Right cardiac atrium (tissue), 5 donors: ENCODE measurements at places on chromosomes 4 and X. TPM values are rescaled to one million over a fixed set of nuclear protein-coding genes. Genes with fewer than 3 reads are reported as not detected.

DNA sequence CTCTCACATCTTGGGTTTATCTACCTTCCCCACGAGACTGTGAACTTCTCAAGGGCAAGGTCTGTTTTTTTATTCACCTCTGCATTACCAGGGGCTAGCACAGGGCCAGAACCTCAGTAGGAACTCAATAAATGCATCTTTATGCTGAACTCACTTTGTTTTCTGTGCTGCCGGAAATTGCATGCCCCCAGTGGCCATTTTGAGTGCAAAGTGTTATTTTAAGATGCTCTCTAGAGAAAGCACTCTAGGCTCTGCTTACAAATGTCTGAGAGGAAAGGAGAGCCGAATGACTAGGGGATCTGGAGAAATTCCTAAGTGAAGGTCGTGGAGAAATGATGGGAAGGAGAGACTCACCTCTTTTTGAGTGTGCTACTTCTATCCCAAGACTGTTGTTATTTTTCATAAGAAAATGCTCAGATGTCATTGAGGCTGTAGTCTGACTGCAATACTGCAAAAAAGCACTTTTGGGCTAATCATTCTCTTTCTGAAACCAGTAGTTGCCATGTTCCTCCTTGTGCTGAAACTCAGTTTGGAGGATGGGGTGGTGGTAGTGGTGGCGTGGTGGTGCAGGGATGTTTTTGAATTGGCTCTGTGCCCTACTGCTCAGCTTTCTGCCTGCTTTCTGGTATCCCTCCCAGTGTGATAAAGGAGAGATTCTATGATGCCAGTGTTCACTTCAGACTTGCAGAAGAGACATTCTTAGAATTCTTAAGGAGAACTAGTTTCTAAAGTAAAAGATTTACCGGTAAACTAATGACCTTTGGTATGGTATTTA lies 41.3 kb downstream of the DOCK11 start:
- DNase-seq = no peak

The FGF13 gene
- total RNA-seq = 3.9 TPM

The SULT1B1 gene
- total RNA-seq = 0.51 TPM

GRCh38 chr4:112063260-112063659 lies 82.0 kb upstream of the FAM241A start:
- no peak for DNase-seq

The DDX53 gene
- not detected for total RNA-seq

DNA sequence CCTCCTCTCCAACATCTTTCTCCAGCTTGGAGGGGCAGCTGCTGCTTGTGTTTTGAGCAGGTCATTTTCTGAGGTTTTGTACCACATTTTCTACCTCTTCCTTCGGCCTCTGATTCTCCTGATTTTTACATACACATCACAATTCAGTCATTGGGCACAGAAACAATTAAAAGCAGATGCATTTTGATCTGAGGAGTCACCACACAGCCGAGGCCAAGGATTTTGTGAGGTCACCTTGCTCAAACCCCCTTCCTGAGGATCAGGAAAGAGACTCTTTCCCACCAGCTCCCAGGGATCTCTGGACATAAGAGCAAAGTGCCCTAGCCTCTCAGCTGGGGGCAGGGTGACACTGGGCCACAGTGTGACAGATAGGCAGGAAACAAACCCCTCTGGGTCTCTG lies 5.4 kb upstream of the FATE1 start:
- no peak for DNase-seq

- DNase-seq = no peak
Observed at GRCh38 chrX:120308558-120308957, 2.7 kb downstream of the TMEM255A start.

DNA sequence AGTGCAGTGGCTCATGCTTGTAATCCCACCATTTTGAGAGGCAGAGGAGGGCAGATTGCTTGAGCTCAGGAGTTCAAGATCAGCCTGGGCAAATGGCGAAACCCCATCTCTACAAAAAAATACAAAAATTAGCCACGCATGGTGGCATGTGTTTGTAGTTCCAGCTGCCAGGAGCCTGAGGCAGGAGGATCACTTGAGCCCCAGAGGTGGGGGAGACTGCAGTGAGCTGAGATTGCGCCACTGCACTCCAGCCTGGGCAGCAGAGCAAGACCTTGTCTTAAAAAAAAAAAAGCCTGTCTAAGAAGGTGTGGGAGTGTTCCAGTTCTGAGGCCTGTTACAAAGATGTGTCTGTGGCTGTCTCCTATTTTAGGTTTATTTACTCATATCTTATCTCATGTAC lies 38.0 kb downstream of the PI4K2B start:
- no peak for DNase-seq

- DNase-seq = no peak
Observed at GRCh38 chrX:146241902-146242301, 424.3 kb downstream of the SLITRK2 start.

DNA sequence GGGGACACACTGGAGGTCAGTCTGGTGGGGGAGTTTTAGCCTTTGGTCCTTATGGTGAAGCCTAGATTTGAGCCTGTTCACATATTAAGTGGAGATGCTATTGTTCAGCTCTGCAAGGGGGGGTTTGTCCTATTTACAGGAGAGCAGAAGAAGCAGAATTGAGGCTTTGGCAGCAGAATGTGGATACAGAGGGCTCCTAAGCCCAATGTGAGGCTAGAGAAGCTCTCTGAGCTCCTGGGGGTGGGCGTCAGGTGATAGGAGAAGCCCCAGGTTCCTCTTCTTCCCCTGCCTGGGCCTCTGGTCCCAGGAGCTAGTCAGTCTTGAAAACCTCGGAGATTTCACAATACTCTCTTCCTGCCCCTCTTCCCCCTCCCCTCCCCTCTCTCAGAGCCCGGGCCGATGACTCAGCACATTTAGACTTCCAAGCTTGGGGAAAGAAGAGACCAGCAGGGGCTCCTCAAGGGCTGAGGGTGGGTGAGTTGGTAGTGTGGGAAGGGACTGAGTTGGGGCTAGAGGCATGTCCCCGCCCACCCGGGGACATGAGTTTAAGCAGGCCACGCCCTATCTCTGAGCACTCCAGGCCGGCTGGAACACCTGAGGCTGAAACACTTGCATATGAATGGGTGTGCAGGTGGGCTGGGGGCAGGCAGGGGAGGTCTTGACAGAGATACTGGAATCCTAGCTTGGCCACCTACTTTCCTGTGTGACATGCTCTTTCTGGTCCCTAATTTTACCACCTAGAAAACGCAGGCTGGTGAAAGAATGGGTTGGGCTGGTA lies 3.4 kb downstream of the TFE3 start:
- peak; percentile 81 for DNase-seq

The PRDM8 gene
- total RNA-seq = 1.3 TPM

The SLC10A7 gene
- total RNA-seq = 10.7 TPM

The CTAG2 gene
- total RNA-seq = not detected

DNA sequence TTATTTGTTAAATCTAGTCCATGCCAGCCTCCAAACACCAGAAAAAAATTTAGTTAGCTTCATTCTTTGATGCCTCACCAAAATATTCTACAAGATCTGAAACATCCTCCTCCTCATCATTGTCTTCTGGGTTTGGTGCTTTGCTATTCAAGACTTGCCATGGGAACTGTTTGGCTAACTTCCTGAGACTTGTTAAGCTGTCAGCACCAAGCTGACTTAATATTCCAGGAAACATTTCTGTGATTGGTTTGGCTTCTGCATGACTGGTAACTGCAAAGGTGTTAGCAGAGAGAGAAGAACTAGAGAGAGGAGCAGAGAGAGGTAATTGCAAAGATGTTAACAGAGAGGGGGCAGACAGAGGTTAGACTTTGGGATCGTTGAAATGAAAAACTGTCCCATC lies 101.3 kb downstream of the PALLD start:
- DNase-seq = no peak

The SSX1 gene
- total RNA-seq = not detected

The CLGN gene
- 76.2 TPM for total RNA-seq

The RNF212 gene
- 1.0 TPM for total RNA-seq

The TET2 gene
- 24.0 TPM for total RNA-seq

DNA sequence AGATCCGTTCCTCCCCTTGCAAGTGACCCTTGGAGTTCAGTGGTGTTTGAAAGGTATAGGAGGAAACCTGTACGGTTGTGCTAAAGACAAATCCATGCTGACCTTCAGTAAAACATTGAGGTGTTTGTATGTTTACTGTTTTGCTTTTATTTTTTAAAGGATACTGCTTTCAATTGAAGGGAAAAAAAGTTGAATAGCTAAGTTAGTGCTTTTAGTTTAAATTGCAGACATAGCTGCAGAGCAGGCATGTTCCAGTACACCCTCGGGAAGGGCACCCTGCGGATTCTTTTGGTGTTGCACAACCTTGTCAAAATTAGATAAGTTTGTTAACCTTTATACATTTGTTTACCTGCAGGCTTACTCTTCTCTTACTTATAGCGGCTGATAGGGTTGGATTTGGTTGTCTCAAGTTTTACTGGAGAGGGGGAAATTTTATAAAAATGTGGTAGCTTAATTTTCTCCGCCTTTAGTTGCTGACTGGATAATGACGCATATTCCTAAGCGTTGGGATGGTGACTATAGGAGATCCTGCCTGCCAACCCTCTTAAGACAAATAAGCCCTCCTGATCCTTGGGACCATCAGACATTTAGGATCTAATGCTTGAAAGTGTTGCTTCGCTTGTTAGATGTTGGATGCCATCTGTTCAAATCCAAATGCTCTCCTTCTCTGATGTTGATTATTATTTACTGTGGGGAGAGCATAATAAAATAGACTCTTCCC lies 2.0 kb downstream of the RAPGEF2 start:
- DNase-seq = no peak

The MSANTD1 gene
- 0.23 TPM for total RNA-seq

DNA sequence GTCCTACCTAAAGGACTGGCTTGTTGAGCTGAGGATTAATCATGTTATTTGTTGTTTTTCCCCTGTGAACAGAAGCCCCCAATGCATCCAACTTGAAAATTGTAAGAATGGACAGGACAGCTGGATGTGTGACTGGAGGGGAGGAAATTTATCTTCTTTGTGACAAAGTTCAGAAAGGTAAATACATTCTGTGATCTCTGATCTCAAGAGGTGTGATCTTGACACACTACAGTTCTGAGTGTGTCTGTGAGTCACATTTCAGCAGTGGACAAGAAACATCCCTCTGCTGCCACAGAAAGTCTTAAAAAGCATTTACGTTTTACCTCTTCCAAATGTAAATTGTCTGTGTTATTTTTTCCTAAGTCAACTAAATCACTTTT lies 79.3 kb downstream of the NFKB1 start:
- DNase-seq = no peak

The PDLIM3 gene
- total RNA-seq = 271 TPM

- DNase-seq = no peak
Observed at GRCh38 chr4:61070269-61070668, 129.9 kb upstream of the ADGRL3 start.

The CLDN22 gene
- total RNA-seq = not detected

- DNase-seq = peak; percentile 38
Observed at GRCh38 chrX:40298572-40299479, 201.1 kb upstream of the BCOR start.

The BEX2 gene
- 24.9 TPM for total RNA-seq
